T-cell (primary cell): ENCODE measurements at places on chromosomes 11 and 22. TPM values are rescaled to one million over a fixed set of nuclear protein-coding genes. Genes with fewer than 3 reads are reported as not detected.

DNA sequence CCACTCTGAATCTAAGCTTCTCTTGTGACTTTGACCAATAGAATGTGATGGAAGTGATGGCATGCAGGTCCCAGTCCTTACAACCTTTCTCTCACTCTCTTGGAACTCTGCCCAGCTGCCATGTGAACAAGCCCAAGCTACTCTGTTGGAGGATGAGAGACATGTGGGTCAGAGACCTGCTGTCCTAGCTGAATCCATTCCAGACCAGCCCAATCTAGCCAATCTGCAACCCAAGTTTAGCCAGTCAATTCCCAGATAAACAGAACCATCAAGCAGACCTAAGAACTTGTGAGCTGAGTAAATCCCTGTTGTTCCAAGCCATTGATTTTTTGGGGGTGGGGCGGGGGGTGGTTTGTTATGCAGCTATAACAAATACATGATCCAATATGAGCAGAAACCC lies 69.2 kb upstream of the GRK3 start:
- DNase-seq, result no peak

DNA sequence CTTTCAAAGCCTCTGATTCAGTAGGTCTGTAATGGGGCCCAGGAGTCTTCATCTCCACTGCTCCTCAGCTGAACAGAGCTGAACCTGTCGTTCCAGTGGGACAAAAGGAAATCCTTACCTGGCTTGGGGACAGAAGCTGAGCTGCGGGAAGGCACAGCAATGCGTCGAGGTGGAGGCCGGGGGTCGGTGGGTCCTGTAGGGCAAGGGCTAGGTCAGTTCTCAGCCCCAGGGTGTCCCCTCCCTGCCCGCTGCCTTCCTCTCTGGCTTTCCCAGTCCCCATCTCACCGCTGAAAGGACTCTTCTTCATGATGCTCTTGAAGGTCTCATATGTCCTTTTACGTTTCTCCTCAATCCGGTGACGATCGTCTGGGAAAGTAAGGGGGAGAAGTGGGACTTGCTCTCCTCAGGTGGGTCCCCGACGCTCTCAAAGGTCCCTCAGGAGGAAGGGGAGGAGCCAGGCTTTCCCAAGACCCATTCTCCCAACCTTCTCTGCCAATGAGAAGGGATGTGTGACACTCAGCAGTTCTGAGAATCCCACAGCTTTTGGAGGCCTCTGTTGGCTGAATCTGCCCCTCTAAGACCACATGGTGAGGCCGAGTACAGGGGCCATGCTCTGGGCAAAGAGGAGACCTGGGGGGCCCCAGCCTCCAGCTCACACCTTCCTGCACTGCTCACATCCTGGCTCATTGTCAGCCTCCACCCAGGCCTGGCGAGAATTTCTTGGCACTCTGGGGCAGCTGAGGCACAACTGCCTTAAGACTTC lies 7.0 kb downstream of the RELA start:
- no peak for DNase-seq

GRCh38 chr11:65378208-65378927 lies 4.1 kb downstream of the SLC25A45 start:
- no peak for DNase-seq

- no peak for DNase-seq
Measured at GRCh38 chr11:123438131-123438627, 8.1 kb downstream of the GRAMD1B start.

DNA sequence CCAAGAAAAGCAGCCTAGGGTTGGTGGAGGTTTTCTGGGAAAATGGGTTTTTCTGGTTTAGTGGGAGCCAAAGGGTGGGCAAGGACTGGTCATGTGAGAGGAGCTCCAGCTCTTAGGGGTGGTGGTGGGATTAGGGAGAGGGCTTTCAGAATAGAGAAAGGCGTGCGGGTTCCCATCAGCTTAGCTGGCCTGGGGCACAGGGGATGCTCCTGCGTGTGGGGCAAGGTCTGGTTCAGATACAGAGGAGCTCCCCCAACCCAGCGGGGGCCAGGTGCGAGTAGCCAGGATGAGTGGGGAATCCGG lies 644 bp downstream of the TMEM134 start:
- DNase-seq, result no peak

GRCh38 chr11:134224710-134225664 lies 516 bp downstream of the VPS26B start:
- peak; percentile 33 for DNase-seq

- no peak for DNase-seq
Measured at GRCh38 chr11:95163106-95163505, 67.9 kb downstream of the SESN3 start.

DNA sequence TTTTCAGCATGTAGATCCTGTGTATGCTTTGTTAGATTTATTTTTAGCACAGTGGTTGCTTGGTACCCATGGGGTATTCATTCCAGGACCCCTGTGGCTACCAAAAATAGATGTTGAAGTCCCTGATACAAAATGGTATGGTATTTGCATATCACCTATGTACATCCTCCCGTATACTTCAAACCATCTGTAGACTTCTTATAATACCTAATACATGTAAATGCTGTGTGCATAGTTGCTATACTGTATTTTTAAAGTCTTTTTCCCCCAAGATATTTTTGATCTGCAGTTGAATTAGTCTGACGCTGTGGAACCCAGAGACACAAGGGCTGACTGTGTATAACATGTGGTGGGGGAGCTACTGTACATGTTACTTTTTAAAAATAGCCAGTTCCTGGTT lies 101.1 kb downstream of the ATXN10 start:
- DNase-seq, result no peak

DNA sequence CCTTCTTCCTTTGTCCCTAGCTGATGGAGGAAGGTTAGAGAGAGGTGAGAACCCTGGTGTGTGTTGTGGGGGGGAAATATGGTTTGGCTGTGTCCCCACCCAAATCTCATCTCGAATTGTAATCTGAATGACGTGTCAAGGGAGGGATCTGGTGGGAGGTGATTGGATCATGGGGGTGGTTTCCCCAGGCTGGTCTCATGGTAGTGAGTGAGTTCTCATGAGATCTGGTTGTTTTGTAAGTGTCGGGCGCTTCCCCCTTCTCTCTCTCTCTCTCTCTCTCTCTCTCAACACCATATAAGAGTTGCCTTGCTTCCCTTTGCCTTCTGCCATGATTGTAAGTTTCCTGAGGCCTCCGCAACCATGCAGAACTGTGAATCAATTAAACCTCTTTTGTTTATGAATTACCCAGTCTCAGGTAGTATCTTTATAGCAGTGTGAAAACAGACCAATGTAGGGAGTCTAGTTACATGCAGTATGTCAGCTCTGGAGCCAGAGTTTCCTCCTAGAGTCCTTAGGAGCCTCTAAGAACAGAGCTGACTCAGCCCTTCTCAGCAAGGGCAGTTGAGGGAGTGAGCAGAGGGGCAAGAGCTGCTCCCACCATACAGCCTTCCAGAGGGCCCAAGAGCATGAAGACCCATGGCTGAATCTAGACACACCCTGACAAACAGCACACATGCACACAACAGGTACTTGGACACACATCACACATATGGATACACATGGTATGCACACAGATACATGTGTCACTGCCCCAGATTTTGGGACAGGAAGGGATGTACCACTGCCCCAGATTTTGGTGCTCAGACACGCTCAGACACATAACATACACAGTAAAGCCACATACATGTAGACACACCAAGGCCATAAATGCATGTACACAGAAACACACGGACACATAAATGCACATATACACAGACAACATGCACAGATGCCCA lies 12.9 kb upstream of the LRRC32 start:
- DNase-seq, result no peak

- DNase-seq, result no peak
Measured at GRCh38 chr22:43395086-43395695, 16.6 kb upstream of the MPPED1 start.

ANO1 gene
- 0.38 TPM for total RNA-seq

OR2AG2 gene
- total RNA-seq, result not detected

PLEKHA7 gene
- 5.2 TPM for total RNA-seq

IGLL1 gene
- 0.64 TPM for total RNA-seq

SMC1B gene
- total RNA-seq, result 0.12 TPM

RIBC2 gene
- total RNA-seq, result not detected

APOBEC3B gene
- 1.7 TPM for total RNA-seq

SCARF2 gene
- total RNA-seq, result 2.9 TPM

FGF3 gene
- not detected for total RNA-seq
